Stimulated activated CD4-positive, alpha-beta T cell treated with anti-CD3 and anti-CD28 coated beads, Interleukin-1b, Interleukin-23, amount 100 ng/mL, for 48 hours (primary cell): ENCODE measurements at places on chromosomes 4 and X.

DNA sequence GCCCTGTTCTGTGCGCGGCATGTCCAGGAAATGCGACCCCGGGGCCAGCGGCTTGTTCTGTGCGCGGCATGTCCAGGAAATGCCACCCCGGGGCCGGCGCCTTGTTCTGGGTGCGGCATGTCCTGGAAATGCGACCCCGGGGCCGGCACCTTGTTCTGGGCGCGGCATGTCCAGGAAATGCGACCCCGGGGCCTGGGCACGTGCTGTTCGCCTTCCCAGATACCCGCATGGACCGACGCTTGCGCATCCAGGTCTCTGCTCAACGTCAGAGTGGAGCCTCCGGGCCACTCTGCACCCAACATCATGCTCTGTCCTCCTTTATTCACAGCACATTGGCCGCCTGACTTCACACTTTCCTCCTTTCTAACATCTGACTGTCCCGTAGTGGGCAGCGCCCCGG lies 75.8 kb upstream of the PSAPL1 start:
- no peak for DNase-seq

- DNase-seq, result peak; percentile 81
Measured at GRCh38 chrX:2707334-2707760, 16.3 kb downstream of the CD99 start.

DNA sequence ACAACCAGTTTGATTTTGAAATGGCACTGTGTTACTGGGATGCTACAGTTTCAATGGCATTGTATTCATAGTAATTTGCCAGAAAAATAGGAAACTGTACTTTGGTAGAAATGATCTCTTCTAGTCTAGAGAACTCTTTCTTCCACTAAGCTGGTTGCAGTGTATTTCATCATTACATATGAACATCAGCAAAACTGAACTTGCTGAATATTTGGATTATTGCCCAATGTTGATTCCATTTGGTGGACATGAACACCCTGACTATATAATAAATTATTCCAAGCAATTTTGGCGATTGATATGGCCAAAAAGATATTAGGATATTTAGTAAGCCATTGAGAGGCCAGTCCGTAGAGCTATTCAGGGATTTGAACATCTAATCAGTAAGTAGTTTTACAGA lies 191.8 kb upstream of the CXorf66 start:
- no peak for DNase-seq

- peak; percentile 43 for DNase-seq
Measured at GRCh38 chrX:100995469-100995868, 26.0 kb downstream of the ARL13A start.

- DNase-seq, result no peak
Measured at GRCh38 chr4:168361365-168362024, 42.9 kb upstream of the DDX60 start.

- DNase-seq, result no peak
Measured at GRCh38 chr4:176883108-176883550, 90.4 kb upstream of the VEGFC start.

DNA sequence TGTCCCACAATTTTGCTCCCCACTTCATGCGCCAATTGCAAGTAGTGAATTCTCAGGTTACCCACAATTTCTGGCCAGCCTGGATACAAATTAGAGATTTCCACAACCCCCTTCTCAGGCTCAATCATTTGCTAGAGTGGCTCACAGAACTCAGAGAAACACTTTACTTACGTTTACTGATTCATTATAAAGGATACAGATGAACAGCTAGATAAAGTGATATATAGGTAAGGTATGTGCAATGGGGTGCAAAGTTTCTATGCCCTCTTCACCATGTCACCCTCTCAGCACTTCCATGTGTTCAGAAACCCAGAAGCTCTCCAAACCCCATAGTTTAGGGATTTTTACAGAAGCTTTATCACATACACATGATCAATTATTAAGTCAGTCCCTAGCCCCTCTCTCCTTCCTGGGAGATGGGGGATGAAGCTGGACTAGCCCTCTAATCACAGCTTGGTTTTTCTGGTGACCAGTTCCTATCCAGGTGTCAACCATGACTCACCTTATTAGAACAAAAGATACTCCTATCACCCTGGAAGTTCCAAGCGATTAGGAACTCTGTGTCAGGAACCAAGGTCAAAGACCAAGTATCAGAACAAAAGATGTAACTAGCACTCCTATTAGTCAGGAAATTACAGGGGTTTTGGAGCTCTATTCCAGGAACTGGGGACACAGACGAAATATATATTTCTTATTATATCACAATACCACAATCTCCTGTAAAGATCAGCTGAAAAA lies 33.5 kb upstream of the PRRG1 start:
- DNase-seq, result no peak

GRCh38 chrX:54818221-54818620 lies 10.7 kb downstream of the MAGED2 start:
- DNase-seq, result no peak

DNA sequence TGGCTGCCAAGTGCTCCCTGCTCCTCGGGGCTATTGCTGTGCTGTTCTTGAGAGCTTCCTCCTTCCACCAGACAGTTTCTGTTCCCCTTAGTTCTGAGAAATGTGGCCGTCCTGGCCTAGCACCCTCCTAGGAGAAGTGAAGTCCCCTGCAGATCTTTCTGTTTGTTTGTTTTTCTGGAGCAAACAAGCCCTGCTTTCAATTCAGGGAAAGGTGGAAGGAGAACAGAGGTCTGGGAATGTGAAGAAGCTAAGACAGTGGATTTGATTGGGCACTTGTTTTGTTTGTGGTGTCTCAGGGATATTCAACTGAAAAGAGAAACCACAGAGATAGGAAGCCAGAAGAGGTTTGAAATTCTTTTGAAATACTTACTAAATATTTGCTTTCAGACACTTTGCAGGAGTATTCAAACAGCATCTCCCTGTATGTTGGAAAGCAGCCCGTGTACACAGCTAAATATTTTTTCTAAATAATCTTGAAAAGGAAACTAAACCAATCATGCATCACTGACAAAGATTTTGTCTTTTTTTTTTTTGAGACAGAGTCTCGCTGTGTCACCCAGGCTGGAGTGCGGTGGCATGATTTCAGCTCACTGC lies 36.5 kb upstream of the PPM1K start:
- peak; percentile 8 for DNase-seq

DNA sequence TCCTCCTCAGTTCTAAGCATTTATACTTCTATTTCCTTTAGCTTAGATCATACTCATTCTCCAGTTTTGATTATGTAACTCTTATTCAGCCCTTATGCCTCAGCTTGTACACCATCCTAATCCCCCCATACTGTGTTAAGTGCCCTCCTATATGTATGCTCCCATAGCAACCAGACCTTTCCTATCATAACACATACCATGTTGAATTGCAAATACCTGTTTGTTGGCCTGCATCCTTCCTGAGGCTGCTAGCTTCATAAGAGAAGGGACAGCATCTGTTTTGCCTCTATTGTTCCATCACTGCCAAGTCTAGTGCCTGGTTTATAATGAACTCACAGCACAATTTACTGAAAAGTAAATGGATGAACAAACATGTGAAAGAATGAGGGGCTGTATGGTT lies 443.7 kb downstream of the CENPC start:
- DNase-seq, result no peak

- no peak for DNase-seq
Measured at GRCh38 chrX:13994104-13994503, 35.6 kb downstream of the GEMIN8 start.

- peak; percentile 14 for DNase-seq
Measured at GRCh38 chr4:105147553-105148161, 981 bp downstream of the TET2 start.

DNA sequence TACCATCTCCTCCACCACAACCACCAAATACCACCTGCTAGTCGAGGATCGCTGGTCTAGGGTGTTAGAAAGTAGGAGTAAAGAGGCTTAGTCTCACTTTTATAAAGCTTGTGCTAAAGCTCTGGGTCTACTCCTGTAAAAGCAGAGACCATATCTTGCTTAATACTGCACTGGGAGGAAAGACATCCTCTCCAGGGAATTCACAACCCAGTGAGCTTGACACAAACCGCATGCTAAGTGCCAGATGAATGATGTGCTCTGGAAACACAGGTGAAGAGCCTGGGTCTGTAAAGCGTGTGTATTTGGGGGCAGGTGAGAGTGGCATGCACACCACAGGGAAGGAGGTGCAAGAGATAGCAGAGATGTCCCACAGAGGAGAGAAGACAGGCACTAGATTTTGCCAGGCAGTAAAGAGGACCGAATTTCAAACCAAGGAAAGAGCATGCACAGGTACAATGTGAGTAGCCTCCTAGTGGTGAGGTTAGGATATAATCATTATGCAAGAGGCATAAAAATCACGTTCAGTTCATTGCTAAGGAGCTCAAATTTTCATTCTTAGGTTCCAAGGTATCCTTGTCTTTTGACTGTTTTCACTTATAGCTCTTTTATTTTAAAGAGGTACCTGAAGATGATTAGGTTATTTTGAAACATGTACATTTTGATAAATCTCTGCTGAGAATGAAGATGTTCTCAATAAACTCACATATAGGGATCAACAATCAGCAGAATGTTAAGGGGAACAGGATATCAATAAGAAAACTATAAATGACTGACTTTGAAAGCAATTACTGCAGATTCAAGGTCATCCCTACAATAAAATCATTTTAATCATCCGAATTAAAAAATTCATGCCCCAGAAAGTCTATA lies 20.7 kb downstream of the TAPT1 start:
- DNase-seq, result no peak

GRCh38 chr4:37802068-37802666 lies 24.3 kb upstream of the PGM2 start:
- DNase-seq, result no peak

- no peak for DNase-seq
Measured at GRCh38 chr4:14096396-14096965, 469.0 kb upstream of the BOD1L1 start.

- DNase-seq, result no peak
Measured at GRCh38 chr4:2574863-2575262, 38.4 kb downstream of the FAM193A start.

DNA sequence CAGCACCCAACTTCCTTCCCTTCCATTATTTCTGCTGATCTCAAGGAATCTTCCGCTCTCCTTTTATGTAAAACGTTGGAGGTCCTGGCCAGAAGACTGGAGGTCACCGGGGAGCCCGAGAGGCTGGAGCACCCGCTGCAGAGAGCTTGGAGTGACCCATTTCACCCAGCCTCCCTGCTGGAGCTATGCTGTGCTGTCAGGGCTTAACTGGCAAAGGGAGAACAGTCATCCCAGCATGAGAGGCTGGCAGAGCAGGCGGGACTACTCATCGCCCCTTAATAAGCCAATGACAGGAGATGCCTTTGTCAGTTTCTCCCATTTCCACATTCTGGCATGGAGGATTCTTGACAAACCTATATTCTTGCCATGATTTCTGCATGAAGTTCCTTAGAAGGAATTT lies 98.9 kb downstream of the GATB start:
- no peak for DNase-seq

- no peak for DNase-seq
Measured at GRCh38 chrX:29528281-29528680, 687.1 kb upstream of the MAGEB2 start.

DNA sequence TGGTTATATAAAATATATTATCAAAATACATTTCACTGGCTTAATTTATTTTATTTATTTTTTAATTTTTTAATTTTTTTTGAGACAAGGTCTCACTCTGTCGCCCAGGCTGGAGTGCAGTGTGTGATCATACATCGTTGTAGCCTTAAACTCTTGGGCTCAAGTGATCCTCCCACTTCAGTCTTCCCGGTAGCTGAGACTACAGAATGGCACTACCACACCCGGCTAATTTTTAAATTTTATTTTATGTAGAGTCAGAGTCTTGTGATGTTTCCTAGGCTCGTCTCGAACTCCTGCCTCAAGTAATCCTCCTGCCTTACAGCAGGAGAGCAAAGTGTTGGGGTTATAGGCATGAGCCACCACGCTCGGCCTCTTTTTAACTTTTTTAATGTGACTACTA lies 143.8 kb downstream of the CEP135 start:
- DNase-seq, result no peak

GRCh38 chrX:149528381-149528780 lies 12.4 kb upstream of the EOLA1 start:
- DNase-seq, result no peak

DNA sequence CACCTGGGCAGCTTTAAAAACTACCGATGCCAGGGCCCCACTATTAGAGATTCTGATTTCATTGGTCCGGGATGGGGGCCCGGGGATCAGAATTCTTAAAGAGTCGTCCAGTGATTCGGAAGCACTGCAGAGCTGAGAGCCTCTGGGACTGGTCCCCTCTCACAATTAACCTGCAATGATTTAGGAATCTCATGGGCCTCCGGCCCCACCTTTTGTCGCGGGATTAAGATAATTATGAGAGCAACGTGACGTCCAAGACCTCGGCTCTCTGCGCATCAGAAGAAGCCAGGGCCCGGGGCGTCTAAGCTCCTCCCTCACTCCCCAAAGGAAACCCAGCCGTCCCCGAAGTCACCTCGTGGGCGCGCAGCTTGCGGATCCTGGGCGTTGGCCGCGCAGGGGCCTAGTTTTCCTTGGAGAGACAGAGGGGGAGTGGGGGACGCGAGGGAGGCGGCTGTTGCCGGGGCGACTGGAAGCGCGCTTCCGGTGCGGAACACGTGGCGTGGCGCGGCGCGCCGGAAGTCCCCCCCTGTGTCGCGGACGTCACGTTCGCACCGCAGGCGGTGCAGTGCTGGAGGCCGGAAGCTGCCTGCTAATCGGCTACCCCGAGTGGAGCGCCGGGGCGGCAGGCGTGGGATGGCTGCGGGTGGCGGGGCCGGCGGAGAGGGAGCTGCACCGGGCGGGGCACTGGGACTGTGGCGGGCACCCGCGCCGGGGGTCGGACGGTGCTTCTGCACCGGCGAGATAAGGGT lies at the start of gene GEMIN8:
GEMIN8 (minus strand) TSS at position 468 of the 749 bp plus-strand sequence. CDS start 8,414 bp downstream, outside the sequence.
- DNase-seq, result peak; percentile 85

DNA sequence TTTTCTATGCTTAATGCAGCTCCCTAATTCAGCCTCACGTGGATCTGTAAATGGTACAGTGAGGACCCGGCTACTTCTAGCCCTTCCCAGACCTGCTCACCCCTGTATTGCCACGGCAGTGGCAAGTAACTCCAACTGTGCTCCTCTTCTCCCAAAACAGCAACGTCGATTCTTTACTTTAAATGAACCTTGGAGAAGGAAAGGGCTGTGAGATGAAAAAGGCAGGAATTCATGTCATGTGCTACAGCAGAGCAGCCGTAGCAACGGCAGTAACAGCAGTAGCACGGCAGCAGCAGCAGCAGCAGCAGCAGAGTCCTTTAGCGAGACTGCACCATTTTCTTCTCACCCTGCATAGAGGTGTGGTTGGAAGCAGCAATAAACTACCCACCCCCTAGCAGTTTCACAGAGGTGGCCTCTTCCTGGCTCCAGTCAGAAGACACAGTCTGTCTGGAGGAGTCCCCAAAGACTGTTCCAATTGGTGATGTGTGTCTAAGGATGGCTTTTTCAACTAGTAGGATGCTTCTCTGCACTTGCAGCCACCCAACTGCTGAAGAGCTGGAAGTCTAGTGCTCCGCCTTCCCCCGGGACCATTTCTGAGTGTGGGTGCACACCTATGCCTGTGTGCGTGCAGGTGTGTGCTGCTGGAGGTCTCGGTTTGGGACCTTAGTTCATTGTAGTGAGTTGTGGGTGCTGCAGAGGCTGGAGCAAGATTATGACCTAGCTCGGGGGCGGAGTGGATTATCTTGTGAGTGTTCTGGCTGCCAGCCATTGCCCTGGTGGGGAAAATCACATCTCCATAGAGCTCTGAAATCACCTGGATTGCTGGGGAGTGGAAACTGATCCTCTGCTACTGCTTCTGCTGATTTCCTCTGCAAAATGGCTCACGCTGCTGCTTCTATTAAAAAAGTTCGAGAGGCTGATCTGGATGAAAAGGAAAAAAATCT lies 67.2 kb downstream of the ANK2 start:
- DNase-seq, result no peak
